ENCODE measurements at places on chromosomes 6 and 20.

DNA sequence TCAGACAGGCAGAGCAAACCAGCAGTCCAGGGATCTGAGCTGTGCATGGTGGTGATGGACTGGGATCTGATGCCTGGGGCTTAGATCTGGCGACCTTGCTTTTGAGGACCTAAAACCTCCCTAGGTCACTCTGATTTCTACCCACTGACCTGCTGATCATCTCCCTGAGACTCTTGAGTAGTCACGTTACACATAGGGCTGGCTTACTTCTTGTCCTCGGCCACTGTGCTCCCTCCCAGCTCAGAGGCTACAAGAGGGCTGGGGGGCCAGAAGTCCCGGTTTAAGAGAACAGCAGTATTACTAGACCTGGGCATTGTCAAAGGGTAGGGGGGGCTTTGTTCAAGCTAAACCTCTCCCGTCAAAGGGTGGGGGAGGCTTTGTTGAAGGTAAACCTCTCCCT, 5.5 kb downstream of the DYNLT1 start:
- no peak for DNase-seq

GRCh38 chr6:9204171-9204570, 768.8 kb upstream of the SLC35B3 start:
- peak; percentile 67 for DNase-seq

DNA sequence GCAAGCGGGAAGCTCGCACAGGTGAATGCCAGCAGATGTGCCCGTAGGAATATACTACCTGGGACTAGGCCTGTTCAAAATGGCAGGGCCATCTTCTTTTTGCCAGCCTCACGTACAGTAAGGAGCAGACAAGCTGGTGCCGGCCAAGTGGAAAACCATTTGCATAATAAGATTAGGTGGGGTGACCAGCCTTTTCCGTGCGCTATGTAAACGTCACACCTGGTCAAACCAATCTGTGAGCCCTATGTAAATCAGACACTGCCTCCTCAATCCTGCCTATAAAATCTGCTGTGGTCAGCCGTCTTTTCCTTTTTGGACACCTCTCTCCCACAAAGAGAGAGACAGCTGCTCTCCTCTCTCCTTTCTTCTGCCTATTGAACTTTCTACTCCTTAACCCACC, 60.8 kb upstream of the TMEM30A start:
- no peak for DNase-seq

DNA sequence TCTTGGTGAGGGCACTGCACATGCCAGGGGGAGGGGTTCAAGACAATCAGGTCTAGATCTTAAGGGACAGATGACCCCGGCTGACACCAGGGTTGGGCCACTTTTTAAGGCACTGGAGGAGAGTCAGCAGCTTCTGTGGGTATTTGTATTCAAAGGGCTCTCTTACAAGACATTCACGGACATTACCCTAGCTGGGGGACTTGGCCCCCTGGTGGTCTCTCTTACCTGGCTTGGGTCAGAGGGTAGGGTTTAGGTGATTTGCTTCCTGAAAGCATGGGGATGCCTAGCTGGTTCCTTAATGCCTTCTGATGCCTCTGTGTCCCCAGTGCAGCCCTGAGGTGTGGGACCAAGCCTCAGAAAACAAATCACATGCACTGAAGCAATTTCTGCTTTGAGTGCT, 354.7 kb downstream of the CDC5L start:
- DNase-seq = no peak

- DNase-seq = no peak
These were observed 122.9 kb upstream of the MMS22L start for GRCh38 chr6:97405818-97406409.

DNA sequence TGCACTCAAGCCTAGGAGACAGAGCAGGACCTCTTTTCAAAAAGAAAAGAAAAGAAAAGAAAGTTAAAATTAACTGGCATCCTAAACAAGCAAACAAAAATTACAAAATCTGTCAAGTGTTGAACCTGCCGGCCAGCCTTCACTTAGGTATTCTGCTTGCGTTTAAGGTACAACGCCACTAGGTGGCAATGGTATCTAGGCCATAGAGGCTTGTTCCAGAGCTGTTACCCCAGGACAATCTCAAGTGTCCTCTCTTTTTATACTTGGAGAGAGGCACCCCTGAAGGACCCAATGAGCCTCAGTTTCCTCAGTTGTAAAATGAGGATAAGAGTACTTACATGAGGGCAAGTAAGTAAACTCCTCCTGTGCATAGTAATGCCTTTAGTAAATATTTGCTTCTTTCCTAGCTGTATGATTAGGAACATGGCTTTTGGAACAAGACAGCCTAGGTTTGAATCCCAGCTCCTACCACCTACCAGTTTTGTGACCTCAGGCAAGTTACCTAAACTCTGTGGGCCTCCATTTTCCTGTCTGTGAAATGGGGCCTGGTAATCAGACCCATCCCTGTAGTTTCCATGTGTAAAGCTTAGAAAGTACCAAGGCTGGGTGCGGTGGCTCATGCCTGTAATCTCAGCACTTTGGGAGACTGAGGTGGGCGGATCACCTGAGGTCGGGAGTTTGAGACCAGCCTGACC, 5.8 kb upstream of the PACSIN1 start:
- peak; percentile 41 for DNase-seq

DNA sequence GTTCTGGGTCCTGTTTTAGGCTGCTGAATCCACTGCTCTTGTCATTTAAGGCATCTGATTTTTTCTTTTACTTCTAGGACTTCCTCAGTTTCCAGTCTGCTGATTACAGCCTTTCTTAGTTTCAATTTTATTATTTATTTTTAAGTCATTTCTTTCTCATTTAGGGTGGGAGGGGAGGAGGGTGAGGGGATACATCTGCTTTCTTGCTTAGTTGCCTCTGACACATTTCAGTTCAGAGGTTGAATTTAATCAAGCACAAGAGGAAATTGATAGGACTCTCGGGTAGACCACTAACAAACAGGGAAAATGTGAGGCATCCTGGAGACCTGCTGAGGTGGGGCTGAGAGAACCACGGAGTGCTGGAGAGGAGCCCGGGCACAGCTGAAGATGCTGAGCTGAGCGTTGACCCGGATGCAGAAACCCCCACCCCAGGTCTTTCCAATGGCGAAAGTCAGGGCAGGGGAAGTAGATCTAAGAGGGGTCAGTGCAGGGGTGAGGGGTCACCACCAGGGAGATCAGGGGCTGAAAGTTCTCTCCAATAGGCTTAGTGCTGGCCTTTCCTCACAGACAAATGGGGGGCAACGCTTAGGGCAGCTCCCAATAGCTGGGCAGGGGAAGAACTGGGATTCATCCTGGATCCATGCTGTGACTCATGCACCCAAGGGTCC, 7.6 kb upstream of the TREML2 start:
- no peak for DNase-seq

DNA sequence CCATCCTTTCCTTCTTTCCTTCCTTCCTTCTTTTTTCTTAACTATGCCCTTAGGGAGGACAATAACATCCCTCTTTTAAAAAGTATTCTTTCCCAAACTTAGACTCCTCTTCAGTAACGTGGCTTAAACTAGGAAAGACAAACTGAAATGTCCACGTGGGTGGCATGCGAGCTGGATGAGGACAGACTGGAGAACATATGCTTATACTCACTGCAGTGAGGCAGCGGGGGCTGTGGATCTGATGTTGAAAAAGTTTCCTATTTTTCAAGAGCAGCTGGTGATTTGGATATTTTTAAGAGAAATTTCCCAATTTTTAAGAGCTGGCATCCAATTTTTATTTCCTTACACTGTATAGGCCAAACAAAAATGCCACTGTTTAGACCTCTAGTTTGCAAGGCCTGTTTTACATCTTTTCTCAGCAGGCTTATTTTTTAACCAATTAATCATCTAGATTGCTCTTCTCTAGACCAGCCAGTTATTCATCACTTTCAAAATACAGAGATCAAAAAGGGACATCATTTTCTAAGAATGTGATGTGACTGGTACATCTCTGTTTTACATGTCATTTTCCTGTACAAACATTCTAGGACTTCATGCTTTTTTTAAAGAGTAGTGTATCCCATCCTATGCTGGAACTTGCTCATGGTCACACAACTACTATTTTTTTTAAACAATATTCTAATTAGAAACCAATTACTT, 226.5 kb downstream of the BTBD9 start:
- DNase-seq = peak; percentile 17

DNA sequence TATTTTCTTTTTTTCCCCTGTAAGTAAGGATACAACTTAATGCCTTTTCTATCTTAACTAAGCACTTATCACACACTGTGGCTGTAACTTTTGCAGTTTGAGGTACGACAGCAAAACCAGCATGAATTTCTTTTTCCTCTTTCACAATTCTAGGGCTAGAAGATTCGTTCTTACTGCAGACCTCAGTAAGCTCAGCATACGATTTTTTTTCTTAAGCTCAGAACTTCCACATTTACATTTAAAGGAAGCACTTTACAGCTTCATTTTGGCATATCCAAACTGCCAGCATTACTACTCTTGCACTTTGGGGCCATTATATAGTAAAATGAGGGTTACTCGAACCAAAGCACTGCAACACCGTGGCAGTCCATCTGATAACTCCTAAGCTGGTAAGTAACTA, 889 bp upstream of the CHMP4B start:
- no peak for DNase-seq

- DNase-seq = no peak
These were observed 2.0 kb downstream of the LST1 start for GRCh38 chr6:31587791-31588777.

DNA sequence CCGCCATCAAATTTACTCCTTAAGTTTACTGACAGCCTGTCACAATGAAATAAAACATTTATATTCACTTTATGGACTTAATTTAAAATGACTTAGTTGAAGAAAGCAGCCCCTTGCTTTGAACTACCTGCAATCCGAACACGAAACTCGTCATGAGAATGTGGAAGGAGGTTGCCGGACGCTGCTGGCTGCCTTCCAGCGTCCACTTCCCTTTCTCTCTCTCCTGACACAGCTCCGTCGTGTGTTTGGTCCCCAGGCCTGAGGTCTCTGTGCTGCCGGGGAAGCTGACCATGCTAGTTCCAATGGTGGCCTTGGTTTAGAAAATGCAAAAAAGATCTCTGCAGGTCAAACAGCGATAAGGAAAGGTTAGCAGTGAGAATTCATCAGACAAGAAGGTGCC, 519.7 kb downstream of the CDH26 start:
- no peak for DNase-seq

GRCh38 chr6:121436960-121437850, 1.8 kb downstream of the GJA1 start:
- peak; percentile 62 for DNase-seq

- DNase-seq = no peak
These were observed 734 bp downstream of the FAM110A start for GRCh38 chr20:834151-834746.

GRCh38 chr6:162864911-162865310, 137.1 kb downstream of the PACRG start:
- no peak for DNase-seq

DNA sequence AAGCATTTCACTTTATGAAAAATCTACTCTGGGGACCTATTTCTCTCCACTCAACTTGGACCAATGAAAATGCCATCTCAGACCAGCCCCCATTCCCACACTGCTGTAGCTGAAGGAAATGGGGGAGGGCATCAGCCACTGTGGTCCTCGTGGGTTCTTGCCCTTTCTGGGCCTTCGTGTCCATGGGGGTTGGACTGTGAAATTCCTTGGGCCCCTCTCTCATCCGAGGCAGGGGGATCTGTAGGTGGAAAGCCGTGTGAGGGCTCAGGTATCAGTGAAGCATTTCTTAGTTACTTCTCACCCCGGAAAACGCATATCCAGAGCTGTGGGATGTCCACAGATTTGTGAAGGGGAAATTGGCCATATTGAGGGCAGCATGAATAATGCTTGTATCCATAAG, 147.9 kb downstream of the CDC5L start:
- no peak for DNase-seq

- peak; percentile 26 for DNase-seq
These were observed 154.6 kb upstream of the SOX4 start for GRCh38 chr6:21438986-21439352.

GRCh38 chr20:50220093-50220893, 29.7 kb downstream of the CEBPB start:
- DNase-seq = no peak

GRCh38 chr20:18256440-18257090, 31.8 kb upstream of the ZNF133 start:
- no peak for DNase-seq

DNA sequence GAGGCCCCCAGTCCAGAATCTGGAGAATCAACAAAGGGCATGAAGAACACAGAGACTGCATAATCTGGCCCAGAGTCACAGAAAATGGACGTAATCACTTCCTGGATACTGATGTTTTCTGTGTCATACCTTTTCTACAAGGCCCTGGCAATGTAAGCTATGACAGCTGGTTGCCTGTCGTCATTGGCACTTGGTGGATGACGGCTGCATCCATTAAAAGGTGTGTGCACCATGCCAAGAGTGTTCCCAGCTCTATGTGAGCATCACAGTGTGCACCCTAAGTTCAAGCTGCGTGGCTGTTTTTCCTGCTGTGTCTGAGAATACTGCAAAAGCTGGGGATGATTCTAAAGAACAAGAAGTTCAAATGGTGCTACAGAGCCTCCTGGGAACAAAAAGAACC, 275.2 kb upstream of the CNR1 start:
- DNase-seq = no peak

DNA sequence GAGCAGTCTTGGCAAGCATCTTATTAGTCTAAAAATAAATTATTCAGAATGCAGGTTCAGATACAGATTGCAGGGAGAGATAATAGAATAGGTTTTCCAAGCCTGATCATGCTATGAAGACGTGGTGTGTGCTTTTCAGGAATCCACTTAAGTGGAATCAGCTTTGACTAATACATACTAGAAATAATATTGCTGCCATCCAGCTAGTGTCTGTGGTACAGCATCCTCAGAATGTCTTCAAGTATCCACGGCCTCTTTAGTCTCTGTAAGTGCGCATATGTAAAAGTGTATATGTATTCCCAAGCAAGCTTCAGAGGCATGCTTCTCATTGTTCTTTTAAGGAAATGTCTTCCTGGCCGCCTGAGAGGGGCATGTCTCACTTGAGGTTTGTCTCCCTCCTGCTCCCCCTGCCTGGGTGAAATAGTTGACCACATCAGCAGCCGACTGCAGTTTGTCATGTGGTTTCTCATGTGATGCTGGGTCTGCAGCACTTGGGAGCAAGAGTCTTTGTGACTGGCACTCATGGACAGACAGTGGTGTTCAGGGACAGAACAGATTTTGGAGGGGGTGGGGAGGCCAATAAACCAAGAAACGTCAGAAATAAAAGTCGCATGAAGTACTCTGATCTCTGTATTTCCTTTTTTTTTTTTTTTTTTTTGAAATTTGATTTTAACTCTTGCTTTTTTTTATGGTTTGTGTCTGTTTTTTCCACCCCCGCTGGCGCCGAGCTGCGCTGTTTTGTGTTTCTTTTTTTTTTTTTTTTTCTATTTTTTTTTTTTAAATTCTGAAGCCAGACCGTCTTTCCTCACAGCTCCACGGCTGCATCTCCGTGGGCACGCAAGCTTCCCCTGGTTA, 150.8 kb downstream of the PRL start:
- peak; percentile 7 for DNase-seq

GRCh38 chr20:32336918-32337347, 21.2 kb upstream of the ASXL1 start:
- peak; percentile 53 for DNase-seq

Measured in HCEC 1CT (cell line).